ENCODE measurements at places on chromosomes 12 and 14.
A peak's percentile ranks its signal among the peaks of the same experiment; 100 is the strongest.

DNA sequence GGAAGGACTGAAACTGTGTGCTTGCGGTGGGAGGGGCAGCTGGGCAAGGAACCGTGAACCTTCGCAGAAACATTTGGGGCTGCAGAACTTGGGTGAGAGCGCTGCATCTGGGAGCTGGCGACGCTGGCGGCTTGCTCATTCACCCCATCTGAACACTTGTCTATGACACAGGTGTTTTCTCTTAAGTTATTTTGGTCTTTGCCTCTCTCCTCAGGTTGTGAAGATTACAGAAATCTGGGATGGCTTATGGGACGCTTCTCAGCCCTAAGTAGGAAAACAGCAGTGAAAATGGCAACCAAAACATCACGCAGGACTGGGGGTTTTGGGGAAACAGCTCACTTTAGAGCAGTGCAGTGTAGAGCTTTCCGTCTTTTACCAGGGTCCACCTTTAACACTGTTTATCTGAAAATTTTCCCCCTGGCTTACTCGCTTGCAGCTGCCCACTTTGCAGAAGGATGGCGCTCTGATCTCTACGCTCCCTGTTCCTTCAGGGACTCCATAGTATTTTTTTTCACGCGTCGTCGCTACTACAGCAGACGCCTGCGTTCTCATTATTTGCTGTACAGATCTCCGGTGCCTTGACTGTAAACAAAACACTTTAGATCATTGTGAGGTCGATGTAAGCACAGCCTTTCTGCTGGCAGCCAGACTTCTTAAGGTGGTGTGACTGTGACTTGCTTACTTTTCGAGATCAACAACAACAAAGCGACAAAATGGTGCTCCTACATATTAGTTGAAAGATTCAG is 2.7 kb upstream of the CDKN1B start:
- peak; percentile 68 for DNase-seq

DNA sequence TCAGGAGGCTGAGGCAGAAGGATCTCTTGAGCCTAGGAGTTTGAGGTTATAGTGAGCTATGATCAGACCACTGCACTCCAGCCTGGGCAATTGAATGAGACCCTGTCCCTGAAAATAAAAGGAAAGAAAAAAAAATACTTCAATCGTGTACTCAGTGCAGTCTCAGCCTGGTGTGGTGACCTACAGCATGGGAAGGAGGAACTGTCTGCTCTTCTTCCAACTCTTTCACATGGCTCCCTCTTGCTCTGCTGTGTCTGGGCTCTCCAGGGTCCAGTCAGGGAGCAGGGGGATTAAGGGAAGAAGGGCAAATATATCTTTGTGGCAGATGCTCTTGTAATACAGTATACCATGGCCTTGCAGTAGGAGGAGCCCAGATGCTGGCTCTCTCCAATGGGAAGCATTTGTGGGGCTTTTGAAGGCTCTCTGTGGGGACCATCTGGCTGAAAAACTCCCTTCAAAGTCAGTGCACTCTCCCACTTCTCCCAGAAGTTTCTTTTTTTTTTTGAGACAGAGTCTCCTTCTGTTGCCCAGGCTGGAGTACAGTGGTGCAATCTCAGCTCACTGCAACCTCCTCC is 76.6 kb upstream of the TMPO start:
- no peak for DNase-seq

DNA sequence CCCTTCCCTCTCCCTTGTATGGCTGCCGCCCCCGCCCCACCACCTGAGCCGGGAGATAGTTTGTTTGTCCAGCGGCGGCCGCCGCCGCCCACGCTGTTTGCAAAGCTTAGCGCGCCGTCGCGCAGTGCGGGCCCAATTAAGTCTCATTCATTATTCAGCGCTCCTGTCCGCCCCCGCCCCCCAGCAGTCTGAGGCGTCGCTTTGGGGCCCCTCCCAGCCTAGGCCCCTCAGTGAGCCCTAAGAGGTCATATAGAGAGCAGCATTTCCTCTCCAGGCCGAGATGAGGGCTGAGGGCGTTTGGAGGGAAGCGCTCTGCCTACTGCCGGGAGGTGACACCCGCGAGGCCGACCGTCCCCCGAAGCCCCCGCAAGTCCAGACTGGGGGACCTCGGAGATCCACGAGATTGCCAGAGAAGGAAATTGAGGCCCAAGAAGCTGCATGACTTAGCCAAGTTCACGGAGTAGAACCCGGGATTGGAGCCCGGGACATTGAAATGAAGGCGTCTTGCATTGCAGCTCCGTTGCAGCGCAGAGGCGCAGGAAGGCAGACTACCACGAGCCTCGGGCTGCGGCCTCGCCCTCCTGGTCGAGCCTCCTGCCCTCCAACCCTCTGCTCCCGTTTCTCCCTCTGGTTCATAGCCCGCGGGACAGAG is at the start of gene DNAJC22:
TSS of gene DNAJC22 (plus strand) at position 230 of the 652 bp plus-strand sequence. CDS start 1,985 bp downstream, outside the sequence.
- DNase-seq = peak; percentile 19

DNA sequence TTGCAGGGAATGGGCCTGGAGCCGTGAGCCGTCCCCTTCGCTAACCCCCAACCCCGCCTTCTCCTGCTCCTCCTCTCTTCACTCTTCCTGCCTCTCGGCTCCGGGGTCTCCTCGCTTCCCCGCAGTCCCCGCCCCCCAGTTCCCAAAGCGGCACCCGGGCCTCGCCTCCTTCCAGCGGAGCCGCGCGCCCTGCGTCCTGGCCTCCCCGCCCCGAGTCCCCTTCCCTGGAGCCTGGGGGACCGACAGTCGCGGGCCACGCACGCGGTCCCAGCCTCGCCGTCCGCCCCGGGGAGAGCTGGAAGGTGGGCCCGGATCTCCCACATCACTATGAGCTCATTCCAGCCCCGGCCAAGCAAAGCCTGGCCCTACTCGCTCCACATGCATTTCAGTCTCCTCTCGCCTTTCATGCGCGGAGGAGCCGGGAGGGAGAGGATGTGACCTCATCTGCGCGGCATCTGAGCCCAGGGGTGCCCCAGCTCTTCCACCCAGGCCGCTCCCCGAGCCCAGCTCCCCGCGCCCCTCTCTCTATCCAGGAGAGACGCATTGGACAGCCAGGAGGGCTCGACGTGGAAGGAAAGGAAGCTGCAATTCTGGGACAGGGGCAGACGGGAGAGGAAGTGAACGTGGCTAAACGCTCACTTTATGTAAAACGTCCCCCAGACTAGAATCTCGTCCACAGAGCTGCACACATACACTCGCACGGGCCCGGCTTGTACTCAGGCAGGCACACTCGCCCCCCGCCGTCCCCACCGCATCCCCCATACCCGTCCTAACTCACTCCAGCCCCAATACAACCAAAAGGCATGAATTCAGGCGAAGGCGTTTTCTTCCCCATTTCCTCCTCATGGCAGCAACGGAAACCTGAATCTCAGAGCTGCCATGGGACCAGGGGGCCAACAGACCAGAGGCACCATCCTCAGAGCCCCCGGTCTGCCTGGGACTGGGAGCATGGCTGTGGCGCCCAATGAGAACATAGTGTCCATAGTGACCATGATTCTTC is 108.7 kb upstream of the CCND2 start:
- DNase-seq = peak; percentile 78

- peak; percentile 48 for DNase-seq
These were observed 77.2 kb upstream of the DCD start for GRCh38 chr12:54725233-54725843.

DNA sequence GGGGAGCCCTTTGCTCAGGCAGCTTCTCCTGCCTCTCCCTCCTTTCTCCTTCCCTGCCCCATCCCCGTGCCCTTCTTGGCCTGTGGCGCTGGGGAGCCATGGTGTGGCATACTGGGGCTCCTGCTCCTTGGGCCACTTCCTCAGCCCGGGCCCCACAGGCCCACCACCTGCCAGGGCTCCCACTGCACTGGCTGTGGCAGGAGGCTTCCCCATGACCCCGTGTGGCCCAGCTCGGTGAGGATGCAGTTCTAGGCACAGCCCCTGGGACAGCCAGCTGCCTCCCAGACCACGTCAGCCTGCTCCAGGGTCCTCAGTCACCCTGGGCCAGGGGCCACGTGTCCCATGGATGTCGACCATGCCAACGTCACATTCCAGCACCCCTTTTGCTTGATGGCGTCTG is 13.0 kb upstream of the AMN start:
- DNase-seq = no peak

GRCh38 chr14:42911642-42912041 is 1305.0 kb downstream of the LRFN5 start:
- DNase-seq = no peak

- DNase-seq = no peak
These were observed 36.5 kb upstream of the DYNC1H1 start for GRCh38 chr14:101927859-101928258.

DNA sequence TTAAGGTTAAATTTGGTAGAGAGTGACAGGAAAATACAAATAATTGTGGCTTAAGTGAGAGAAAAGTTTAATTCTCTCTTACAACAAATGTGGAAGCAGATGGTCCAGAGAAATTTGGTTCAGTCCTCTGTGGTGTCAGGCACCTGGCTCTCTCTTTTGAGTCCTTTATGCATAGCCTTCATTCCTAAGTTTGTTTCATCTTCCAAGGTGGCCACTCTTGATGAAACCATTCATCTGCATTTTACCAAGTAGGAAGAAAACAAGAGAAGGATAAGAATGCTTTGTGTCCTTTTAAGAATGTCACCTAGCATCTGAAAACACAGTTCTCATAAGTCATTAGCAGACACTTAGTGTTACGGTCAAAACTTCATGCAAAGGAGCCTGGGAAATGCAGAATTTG is 442.5 kb downstream of the CCER1 start:
- DNase-seq = no peak

GRCh38 chr12:82290415-82290814 is 67.8 kb downstream of the CCDC59 start:
- no peak for DNase-seq

GRCh38 chr12:58907391-58907790 is 12.9 kb downstream of the LRIG3 start:
- no peak for DNase-seq

- DNase-seq = peak; percentile 72
These were observed 124.4 kb upstream of the KRR1 start for GRCh38 chr12:75635606-75636444.

GRCh38 chr12:79367032-79367589 is 323.7 kb downstream of the PAWR start:
- no peak for DNase-seq

DNA sequence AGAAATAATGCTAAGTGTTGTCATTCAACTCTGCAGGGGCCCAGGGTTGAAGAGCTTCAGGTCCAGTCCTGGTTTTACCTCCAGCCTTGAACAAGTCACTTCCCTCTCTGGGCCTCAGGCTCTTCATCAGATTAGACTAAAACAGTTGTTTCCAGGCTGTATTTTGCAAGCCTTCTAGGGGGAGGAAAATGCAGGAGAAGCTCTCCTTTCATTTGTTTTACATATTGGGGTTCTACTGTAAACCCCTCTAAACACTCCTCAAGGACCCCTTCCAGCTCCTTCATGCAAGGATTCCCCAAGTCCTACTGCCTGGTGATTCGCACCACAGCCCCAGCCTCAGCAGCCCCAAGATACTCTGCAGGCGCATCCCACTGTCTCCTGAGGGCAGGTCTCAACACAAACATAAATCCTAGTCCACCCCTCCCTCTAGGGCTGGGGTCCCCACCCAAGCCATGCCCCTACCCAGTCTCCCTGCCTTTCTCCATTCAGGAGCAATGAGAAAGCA is 2.7 kb downstream of the SDR9C7 start:
- peak; percentile 55 for DNase-seq

DNA sequence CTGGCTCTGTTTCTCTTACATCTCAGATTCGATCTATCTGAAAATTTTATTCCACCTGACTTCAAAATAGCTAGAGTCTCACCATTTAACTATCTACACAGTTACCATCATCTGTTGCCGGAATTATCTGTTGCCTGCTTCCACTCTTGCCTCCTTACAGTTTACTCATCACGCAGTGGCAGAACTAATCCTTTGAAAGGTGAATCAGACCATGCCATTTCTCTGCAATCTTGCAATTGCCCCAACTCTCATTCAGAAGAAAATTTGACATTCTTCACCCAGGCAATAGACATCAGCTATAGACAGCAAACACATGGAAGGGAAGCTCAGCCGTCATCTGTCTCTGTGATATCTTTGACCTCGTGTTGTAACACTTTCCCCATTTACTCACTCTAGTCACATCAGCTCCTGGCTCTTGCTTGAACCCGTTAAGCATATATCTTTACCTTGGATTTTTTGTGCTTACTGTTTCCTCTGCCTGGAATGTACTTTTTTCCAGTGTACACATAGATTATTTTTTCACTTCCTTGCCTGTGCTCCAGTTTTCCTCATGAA is 85.5 kb downstream of the PDE3A start:
- DNase-seq = no peak

DNA sequence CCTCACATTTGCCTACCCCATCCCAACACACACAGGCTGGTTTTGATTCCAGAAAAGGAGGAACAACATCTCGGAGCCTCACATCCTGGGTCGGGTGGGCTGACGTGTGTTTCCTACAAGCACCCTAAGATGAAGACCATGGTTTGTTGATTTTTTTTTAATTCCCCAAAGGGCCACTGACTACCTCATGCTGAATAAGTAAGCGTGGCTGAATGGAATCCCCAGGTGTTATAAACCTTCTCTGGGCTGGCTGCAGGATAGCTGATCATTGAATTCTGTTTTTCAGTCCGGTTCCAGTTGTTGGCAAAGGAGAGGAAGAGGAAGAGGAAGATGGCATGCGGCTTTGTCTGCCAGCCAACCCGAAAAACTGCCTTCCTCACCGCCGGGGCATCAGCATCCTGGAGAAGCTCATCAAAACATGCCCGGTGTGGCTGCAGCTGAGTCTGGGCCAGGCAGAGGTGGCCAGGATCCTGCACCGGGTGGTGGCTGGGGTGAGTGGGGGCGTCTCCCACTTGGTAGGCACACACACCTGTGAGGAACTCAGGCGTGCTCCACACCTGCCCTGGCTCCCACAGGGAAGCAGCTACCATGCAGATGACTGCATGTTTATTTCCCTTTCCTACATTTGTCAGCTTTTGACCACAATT is 42.0 kb downstream of the RIN3 start:
- no peak for DNase-seq

- DNase-seq = peak; percentile 19
These were observed 1.5 kb downstream of the FKBP4 start for GRCh38 chr12:2796187-2796666.

GRCh38 chr12:83826112-83826511 is 1086.5 kb downstream of the SLC6A15 start:
- no peak for DNase-seq

- DNase-seq = no peak
These were observed 160.6 kb downstream of the KCNA5 start for GRCh38 chr12:5204271-5204670.

All from dermis blood vessel endothelial cell (primary cell).